ENCODE measurements at places on chromosomes 11 and 22. TPM values are rescaled to one million over a fixed set of nuclear protein-coding genes. Genes with fewer than 3 reads are reported as not detected.

Gene TECTA
- not detected for total RNA-seq

Gene PRG3
- not detected for total RNA-seq

Gene SLC35E4
- total RNA-seq: 1.6 TPM

Gene MCHR1
- not detected for total RNA-seq

Gene SLC5A4
- total RNA-seq: not detected

Gene SLCO2B1
- 13.1 TPM for total RNA-seq

Gene SLC25A17
- total RNA-seq: 54.5 TPM

Gene CARNS1
- 0.07 TPM for total RNA-seq

Gene CCDC34
- 15.7 TPM for total RNA-seq

Gene TMPRSS6
- total RNA-seq: not detected

Gene CYB5R3
- total RNA-seq: 66.7 TPM

Data from K562 (cell line).